ENCODE measurements at places on chromosomes 12 and 14. TPM values are rescaled to one million over a fixed set of nuclear protein-coding genes. Genes with fewer than 3 reads are reported as not detected.

The MED13L gene
- 18.7 TPM for polyA plus RNA-seq

The LTB4R2 gene
- polyA plus RNA-seq, result 0.40 TPM

The RAPGEF3 gene
- 2.3 TPM for polyA plus RNA-seq

The DNAL1 gene
- polyA plus RNA-seq, result 23.6 TPM

The CCDC196 gene
- polyA plus RNA-seq, result not detected

The NRXN3 gene
- 1.2 TPM for polyA plus RNA-seq

The MEG3 gene
- polyA plus RNA-seq, result not detected

Measured in GM23338 (cell line).